ENCODE measurements at places on chromosomes 4 and X.

DNA sequence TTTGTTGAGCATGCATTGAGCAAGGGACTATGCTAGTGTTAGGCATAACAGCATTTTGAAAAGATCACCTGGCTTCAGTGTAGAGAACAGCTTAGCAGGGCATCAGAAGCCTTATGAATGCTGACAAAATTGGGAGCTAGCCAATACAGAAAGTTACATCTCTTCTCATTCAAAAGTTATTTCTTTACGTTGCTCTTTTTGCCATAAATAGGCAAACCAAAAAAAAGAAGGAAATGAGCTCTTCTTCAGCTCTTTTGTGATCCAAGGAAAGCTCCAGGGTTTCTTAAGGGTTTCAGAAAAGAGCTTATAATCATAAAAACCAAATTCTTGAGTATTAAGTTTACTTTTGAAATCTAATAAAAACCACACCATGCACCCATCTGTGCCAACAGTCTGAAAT, 35.2 kb upstream of the LNX1 start:
- no peak for DNase-seq

GRCh38 chr4:121958777-121959176, 6.9 kb upstream of the TRPC3 start:
- no peak for DNase-seq

- no peak for DNase-seq
Measured at GRCh38 chr4:5474756-5475155, 233.6 kb downstream of the EVC2 start.

DNA sequence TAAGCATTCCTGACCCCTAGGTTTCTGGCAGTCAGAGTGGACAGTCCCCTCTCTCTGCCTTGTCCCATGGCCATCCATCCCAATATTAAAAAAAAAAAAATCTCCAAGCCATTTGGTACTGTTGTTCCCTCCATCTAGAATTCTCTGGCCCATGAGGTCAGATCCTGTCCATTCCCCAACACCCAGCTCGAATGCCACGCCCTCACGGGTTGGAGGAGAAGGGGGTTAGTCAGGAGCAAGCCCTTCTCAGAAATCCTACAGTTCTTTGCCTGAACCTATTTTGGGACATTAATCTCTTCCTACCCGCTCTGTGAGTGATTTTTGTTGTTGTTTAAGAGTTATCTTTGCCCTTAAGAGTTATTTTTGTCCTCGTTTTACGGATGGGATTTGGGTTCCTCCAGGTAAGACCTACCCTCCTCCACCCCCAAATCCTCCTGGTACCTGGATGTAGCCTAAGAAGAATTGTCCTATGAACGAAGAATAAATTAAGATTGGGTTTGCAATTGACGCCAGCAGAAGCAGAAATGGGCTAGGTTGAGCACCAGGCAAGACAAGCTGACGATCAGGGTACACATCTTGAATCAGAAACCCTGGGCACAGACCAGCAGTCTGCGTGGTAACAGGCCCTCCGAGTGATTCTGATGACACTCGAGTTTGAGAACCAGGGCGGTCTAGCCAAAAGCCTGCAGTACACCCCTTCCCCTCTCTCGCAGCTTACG, 977 bp downstream of the RNF175 start:
- no peak for DNase-seq

GRCh38 chr4:31995943-31996901, 1276.1 kb downstream of the PCDH7 start:
- peak; percentile 48 for DNase-seq

- DNase-seq: no peak
Measured at GRCh38 chr4:15376594-15376993, 51.2 kb upstream of the C1QTNF7 start.

DNA sequence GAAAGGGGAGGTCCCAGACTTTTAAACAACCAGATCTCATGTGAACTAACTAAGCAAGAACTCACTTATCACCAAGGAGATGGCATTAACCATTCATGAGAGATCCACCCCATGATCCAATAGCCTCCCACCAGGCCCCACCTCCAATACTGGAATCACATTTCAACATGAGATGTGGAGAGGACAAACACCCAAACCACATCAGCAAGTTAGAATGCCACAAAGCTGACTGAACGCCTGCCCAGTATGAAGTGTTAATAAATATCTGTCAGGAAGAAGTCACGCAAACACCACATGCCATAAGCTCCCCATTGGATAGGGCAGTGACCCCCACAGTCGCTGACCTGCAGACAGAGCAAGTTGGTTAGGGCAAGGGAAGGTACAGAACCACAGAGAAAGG, 14.3 kb downstream of the SLC10A6 start:
- DNase-seq: no peak

DNA sequence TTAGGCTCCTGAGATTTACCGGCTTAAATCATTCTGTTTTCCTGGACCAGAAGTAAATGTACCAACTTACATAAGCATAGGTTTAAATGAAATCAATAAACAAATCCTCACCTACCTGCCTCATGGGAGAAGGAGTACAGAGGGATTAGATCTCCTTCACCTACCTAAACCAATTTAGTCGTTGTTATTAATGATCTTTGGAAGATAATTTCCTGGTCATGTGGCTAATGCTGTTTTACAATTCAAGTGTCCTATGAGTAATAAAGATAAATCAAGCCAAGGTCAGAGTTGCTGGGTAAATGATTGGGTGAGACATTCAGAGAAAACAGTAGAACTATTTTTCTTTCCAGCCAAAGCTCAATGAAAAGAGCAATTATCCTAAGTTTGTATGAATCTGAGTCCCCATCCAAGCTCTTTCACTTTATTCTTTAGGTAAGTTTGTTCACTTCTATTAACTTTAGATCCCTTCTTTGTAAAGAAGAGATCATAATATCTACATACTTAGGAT, 423.0 kb upstream of the FAM241A start:
- DNase-seq: no peak

DNA sequence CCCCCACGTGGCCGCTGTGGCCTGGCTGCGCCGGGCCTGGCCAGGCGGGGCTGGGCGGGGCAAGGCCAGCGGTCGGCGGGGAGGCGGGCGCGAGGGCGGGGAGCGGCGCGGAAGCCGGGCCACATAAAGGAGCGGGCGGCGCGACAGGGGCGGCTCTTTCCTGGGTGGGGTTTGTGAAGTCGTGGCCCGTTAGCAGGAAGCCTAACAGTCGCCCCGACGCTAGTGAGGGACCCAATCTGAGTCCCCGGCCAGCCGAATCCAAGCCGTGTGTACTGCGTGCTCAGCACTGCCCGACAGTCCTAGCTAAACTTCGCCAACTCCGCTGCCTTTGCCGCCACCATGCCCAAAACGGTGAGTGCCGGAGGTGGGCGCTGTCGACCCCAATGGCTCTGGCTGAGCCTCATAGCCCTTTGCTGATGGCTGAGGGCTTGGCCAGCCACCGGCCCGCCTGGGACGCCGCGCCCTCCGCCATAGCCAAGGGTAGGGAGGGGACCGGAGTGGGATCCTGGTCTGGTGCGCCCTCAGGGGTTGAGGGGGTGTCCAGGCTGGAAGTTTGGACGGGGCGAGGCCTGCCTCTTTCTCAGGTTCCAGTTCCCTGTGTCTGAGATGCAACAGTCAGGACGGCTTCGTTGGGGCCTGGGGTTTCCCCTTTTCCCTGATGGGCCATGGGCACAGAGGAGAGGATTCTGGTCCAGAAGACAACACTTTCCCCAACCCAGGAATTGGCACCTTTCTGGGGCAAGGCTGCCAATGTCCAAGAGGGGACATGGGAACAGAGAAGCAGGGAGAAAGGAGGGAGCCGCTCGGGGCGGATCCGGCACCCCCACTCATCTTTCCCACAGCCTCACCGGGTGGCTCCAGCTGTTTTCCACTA, at the start of gene MSN:
MSN (plus strand) TSS at position 152 of the 874 bp plus-strand sequence; CDS start at position 340, 188 bp downstream.
- DNase-seq: peak; percentile 84
